ENCODE measurements at places on chromosomes 2 and 18.
A peak's percentile ranks its signal among the peaks of the same experiment; 100 is the strongest.

DNA sequence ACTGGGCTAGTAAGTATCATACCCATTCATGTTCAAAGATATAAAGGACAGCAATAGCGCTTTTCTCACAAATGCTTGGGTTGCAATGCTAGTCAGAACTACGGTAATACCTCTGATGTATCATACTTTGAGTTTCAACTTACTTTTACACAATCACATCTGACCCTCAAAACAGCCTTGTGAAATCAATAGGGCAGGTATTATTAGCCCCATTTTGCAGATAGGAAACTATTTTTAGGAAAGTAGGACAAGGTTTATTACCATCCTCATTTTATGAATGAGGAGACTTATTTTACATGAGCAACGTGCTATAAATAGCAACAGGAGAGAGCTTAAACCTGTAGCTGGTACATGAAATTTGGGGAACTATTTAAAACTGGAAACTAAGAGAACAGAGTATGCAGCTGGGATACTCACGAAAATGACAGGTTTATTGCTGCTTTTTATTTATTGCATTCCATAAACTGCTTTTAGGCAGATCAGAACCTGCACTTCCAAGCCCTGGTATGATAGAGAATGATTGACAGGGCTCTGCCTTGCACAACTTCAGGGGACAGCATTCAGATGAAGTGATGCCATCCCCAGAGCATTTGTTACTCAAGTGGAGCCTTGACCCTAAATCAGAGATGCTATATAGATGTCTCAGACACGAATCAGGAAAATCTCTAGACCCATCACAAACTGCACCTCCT, 42.4 kb upstream of the PPM1B start:
- DNase-seq: no peak

DNA sequence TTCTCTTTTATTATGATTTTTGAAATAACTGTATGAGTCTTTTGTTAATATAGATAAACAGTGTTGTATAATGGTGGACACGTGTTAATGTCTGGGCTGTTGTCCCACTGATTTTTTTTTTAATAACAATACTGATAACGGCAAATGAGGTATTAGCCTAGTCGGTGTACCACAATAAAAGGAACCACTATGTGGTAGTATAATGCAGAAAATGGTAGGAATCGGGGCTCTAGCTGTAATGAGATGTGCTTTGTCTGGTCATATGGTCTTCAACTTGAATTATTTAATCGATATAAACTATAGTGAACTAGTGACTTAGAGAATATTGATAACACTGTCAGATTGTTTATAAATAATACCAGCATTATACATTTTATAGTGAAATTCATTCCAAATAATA, 517.9 kb upstream of the SPHKAP start:
- DNase-seq: no peak

GRCh38 chr2:39145906-39146421, 25.1 kb upstream of the SOS1 start:
- no peak for DNase-seq

DNA sequence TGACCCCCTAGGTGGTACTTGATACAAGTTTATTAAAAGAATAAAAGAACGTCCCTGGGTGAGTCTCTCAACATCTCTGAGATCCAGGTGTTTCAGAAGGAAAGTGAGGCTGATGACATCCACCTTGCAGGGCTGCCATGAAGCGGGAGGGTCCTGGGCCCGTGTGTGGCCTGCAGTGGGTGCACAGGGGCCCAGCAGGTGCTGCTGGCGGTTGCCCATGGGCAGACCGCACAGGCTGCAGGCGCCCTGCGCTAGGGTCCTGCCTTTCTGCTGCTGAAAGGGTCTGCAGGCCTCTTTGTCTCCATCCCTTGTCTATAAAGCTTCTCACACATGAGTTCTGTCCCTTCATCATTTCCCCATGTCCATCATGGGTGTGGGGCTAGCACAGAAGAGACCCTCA, 247.0 kb downstream of the TFCP2L1 start:
- no peak for DNase-seq

DNA sequence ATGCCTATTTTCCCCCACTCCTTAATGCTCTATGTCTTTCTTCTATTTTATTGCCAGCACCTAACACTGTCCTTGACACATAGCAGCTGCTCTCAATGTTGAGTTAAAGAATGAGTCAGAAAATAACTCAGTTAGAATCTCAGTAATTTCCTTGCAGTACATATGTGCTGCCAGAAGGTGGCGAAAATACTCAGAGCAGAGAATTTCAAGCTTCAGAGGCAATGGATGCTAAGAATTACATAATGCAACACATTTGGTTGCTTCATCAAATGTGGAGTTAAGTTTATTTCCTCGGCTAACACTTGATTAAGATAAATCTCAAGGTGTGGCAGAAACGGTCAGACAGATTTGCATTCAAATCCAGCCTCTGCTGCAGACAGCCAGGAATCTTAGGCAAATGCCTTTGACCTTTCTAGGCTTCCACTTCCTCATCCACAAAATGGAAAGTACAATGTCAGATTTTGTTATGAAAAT, 105.6 kb downstream of the VSNL1 start:
- DNase-seq: peak; percentile 46

DNA sequence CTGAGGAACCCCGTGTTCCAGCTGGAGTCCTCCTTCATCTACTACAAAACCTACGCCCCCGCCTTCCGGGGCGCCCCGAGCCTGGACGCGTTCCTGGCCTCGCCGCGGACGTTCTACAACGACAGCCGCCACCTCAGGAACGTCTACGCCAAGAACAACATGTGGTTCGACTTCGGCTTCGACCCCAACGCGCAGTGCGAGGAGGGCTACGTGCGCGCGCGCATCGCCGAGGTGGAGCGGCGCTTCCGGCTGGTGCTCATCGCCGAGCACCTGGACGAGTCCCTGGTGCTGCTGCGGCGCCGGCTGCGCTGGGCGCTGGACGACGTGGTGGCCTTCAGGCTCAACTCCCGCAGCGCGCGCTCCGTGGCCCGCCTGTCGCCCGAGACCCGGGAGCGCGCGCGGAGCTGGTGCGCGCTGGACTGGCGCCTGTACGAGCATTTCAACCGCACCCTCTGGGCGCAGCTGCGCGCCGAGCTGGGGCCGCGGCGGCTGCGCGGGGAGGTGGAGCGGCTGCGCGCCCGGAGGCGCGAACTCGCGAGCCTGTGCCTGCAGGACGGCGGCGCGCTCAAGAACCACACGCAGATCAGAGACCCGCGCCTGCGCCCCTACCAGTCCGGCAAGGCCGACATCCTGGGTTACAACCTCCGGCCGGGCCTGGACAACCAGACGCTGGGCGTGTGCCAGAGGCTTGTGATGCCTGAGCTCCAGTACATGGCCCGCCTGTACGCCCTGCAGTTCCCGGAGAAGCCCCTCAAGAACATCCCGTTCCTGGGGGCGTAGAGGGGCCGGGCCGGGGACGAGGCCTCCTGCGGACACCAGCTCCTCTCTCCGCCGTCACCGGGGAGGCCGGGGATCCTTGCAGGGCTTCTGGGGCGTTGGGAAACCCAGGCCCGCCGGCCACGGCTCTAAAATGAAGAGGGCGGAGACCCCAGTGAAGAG, 5.3 kb upstream of the NEU4 start:
- DNase-seq: peak; percentile 46

DNA sequence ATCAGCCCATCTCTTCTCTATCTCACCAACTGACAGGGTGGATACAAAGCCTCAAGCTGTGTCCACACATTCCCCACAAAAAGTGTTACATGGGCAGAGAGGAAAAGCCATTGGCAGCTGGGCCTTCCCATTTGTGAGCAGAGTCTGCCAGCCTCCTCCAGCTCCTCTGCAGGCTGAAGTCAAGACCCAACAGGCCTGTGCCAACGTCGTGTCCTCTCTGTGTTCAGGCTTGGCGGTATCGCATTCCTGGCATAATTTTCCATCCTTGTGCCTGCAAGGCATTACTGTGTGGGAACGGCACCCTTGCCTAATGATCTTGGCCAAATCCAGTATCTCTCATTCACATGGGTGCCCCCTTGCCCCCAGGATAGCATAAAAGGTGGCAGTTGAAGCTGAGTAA, 41.5 kb upstream of the APCDD1 start:
- DNase-seq: no peak

DNA sequence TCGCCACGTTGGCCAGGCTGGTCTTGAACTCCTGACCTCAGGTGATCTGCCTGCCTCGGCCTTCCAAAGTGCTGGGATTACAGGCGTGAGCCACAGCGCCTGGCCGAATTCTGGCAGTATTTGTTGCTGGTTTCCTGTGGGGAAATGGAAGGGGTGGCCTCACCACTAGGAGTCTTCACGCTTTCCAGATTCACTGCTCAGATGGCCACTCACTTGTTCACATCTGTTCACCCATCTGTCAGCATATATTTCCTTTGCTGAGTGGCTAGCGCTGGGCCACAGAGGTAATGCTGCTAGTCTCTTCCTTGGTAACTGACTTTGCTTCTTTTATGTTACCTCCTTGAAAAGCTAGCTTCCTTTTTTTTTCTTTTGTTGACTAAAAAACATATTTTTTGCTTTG, 27.2 kb downstream of the TMEM177 start:
- DNase-seq: no peak

DNA sequence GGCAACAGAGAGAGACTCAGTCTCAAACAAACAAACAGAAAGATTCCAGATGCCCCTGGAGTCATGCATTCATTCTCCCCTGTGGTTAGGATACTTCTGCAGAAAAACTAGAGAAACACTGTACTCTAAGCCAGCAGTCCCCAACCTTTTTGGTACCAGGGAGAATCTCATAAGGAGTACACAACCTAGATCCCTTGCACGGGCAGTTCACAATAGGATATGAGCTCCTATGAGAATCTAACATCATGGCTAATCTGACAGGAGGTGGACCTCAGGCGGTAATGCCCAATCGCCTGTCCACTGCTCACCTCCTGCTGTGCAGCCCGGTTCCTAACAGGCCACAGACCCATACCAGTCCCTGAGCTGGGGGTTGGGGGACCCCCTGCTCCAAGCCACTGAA, 18.3 kb downstream of the PSME4 start:
- DNase-seq: no peak

GRCh38 chr2:58788402-58788801, 547.3 kb upstream of the FANCL start:
- DNase-seq: no peak

GRCh38 chr2:216643986-216644659, 10.9 kb downstream of the IGFBP2 start:
- DNase-seq: no peak

- no peak for DNase-seq
These were observed 1.8 kb downstream of the ZFP36L2 start for GRCh38 chr2:43224571-43225092.

- no peak for DNase-seq
These were observed 18.8 kb downstream of the ZEB2 start for GRCh38 chr2:144501118-144501517.

- no peak for DNase-seq
These were observed 141.9 kb downstream of the LYPD6B start for GRCh38 chr2:149180226-149180875.

GRCh38 chr18:74063023-74063422, 84.6 kb downstream of the FBXO15 start:
- no peak for DNase-seq

DNA sequence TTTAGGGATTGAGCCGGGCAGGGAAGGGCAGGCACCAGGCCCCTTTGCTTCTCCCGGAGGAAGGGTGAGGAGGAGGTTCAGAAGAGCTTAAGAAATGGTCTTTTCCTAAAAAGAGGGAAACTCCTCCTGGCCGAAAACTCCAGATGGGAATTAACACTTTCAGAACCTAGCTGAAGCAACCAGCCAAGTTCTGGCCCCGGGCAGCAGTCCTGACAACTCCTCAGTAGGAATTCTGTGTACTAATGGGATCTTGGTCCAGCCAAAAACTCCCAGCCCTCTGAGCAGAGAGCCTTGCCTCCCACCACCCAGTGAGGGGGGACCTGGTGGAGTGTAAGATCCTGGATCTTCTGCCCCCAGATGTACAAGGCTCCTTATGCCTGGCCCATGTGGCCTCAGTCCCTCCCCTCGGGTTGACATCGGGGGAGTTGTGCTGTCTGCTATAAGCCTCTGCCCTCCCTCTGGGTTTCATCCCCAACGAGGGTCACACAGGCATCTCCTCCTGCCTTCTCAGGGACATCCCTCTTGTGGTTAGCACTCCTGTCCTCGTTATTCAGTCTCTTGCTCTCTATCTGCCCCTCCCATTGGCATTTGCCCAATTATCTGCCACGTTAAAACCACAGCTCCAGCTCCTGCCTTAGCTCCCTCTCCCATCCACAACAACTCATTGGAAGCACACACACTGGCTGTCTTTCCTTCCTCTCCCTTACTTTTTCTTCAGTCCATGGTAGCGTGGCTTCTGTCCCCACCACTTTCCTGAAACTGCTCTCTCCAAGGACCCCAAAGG, 184.6 kb downstream of the CYP26B1 start:
- no peak for DNase-seq

- DNase-seq: no peak
These were observed 635.0 kb downstream of the TSN start for GRCh38 chr2:122390406-122390805.

DNA sequence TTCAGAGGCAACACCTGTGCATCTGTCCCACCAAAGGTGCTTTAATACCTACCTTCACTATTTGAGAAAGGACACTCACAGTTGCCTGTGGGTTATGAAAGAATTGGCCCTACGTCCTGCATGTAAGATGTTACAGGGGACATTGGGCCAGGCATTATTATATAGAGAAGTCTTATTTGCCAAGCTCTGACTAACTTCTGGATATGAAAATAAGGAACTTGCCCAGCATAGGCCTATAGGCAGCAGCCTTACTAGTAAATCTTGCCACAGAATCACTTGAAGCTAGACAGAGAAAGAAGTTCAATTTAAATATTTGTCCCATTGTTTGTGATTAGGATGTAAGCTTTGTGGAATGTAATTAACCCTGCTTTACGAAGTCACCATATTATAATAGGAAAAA, 41.7 kb downstream of the NLRC4 start:
- no peak for DNase-seq

DNA sequence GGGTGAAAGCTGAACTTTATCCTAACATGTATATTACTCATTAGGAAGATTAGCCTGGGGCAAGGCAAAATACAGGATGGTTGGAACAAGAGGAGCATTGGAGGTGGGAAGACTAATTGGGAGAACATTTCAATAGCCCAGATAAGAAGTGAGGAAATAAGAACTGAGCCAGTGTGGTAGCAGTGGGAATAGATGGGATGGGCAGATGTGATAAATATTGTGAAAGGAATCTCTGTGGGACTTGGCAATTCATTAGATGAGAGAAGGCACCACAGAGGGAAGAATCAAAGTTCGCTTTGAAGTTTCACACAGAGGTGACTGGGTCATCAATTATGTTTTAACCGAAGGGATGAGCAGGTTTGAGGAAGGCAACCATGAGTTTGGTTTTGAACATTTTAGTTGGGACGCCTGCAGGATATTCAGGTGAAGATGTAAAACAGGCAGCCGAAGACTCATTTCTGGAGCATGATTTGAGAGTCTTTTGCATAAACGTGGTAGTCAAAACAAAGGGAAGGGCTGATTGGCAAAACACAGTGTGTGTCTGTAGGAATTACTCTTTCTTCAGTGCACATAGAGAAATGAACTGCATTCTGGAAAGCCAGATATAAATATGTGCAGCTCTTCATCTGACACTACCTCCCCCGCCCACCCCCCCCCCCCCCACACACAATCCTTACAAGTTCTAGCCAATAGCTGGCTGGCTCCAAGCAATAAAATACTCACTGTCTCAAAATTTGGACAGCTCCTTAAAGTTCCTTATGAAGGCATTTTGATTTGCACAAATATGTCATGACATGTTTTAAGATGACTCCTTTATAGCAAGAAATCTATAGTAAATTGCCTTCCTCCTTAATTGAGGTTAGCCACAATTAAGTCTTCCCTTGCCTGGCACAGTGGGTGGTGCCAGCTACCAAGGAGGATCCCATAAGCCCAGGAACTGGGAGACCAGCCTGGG, 1.9 kb upstream of the SLC1A4 start:
- DNase-seq: peak; percentile 29

- DNase-seq: no peak
These were observed 66.7 kb downstream of the RTN4 start for GRCh38 chr2:54983345-54984220.

All from NCI-H1105 treated with DMSO at 0.1 percent for 48 hours (cell line).